Panc1 (cell line): ENCODE measurements at places on chromosomes 4 and X. TPM values are rescaled to one million over a fixed set of nuclear protein-coding genes. Genes with fewer than 3 reads are reported as not detected.

- H3K36me3 ChIP-seq: no peaks in the 10 kb centered on the region
- no peak for DNase-seq
- no peaks in the 10 kb centered on the region for H3K27me3 ChIP-seq
- H3K4me3 ChIP-seq: peak within 1 kb of the TSS; percentile 16; the same call in 1 of the 2 replicates
Measured at GRCh38 chrX:1537031-1537715, at the start of gene P2RY8. Gene P2RY8 (minus strand): TSS chrX:1537185. CDS start chrX:1466558, 70,627 bp downstream.

DNA sequence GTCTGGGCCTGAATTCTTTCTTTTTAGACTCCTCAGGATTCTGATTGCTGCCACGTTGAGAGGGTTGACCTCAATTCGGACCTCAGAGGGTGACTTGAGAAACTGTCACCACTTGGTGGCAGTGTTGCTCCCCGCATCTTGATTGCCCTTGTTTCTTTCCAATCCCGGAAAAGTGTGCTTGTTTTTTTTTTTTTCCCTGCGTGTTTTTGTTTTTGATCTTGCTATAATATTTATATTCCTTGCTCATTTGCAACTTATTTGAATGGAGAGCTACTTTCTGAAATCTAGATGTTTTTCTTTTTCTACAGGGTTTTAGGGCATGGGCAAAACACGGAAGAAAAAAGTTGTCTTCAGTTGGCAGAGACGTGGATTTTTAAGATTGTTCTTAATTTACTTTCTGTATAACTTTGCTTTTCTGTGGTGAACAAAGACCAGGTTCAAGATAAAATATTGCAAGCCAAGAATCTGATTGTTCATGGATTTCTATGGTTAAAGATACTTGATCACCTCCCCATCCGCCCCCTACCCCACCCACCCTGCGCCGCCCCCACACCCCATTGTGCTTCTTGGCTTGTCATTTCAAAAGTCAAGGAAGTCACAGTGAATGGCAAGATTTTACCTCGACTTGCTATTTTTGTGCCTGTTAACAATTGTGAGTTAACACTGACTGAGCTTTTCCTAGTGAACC lies 102.0 kb downstream of the PTTG2 start:
- no peak overlapping the region for H3K27ac ChIP-seq
- no peaks in the 10 kb centered on the region for H3K27me3 ChIP-seq
- H3K36me3 ChIP-seq: no peaks in the 10 kb centered on the region
- peak; percentile 41 for DNase-seq
- no peaks in the 10 kb centered on the region for H3K4me1 ChIP-seq
- no peak overlapping the region for H3K4me3 ChIP-seq

- no peaks in the 10 kb centered on the region for H3K36me3 ChIP-seq
- no peak overlapping the region for H3K27ac ChIP-seq
- H3K27me3 ChIP-seq: no peaks in the 10 kb centered on the region
- no peak for DNase-seq
Measured at GRCh38 chrX:3638280-3638873, 75.1 kb downstream of the PRKX start.

DNA sequence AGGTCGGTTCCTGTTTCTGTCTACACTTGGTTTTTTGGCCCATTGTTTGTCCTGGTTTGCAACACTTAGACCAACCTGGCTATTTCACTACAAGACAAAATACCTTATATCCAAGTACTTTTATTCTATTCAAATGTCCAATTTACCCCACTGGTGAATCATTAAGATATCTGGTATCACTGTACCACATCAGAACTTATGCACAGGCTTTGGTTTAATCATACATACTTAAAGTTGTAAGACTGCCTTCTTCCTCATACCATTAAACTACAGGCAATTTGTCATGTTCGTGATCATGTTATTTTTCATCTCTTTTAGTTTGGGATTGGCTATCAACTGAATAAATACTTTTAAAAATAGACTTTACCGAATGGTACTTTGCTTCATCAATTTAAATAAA lies 53.0 kb upstream of the ATOH1 start:
- no peak overlapping the region for H3K27ac ChIP-seq
- no peaks in the 10 kb centered on the region for H3K4me1 ChIP-seq
- H3K36me3 ChIP-seq: no peaks in the 10 kb centered on the region
- H3K27me3 ChIP-seq: no peaks in the 10 kb centered on the region

The PABPC5 gene
- total RNA-seq: not detected

The MAGEA12 gene
- total RNA-seq: not detected
